ENCODE measurements at places on chromosomes 2 and 18.

GRCh38 chr18:73613706-73614340, 533.8 kb downstream of the FBXO15 start:
- no peak for DNase-seq

GRCh38 chr2:62265106-62265505, 69.2 kb downstream of the B3GNT2 start:
- no peak for DNase-seq

DNA sequence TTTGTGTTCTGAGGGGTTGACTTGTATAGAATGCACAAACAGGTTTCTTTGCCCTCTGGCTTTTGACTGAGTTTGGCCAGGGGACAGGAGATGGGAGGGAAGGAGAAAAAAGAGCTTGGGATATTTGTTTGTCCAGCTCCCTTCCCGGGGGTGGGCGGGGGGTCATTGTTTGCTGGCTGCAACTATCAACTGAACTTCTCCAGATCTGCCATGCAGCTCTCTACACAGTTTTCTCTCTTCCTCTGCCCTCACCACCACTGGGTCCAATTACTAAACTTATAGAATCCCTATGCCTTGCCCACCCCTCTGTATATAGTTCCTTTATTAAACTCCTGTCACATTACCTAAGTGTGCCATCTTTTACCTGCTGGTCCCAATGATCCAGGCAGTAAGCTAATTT, 32.8 kb upstream of the CHN1 start:
- DNase-seq: no peak

DNA sequence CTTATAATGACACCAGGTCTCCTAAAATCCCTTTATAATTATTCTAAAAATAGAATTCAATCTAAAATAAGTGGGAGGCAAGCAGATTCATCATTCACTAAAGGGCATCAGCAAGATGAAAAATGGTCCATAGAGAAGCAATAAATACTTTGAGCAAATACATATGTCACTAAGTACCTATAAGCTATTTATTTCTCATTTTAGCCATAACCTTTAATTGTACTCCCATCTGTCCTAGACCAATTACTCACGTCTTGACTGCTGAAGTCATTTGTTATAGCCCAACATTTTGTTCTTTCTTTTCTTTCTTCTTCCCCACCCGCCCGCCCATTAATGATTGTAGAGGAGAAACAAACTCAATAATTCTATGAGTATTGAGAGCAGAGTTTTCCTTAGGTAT, 105.7 kb downstream of the MAP2 start:
- DNase-seq: no peak

- no peak for DNase-seq
Observed at GRCh38 chr2:140650825-140651224, 1480.0 kb downstream of the LRP1B start.

DNA sequence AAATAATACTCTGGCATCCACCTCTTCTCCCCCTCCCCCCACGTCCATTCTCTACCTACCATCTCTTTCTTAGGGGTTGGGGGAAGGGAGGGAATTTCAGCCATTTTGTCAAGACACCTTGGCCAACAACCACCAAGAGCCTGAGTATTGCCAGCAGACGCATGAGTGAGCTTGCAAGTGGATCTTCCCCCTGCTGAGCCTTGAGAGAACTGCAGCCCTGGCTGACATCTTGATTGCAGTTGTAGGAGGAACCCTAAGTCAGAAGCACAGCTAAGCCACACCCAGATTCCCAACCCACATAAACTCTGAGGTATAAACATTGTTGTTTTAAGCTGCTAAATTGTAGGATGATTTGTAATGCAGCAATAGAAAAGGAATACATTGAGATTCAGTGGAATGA, 165.6 kb downstream of the TMEFF2 start:
- DNase-seq: no peak

DNA sequence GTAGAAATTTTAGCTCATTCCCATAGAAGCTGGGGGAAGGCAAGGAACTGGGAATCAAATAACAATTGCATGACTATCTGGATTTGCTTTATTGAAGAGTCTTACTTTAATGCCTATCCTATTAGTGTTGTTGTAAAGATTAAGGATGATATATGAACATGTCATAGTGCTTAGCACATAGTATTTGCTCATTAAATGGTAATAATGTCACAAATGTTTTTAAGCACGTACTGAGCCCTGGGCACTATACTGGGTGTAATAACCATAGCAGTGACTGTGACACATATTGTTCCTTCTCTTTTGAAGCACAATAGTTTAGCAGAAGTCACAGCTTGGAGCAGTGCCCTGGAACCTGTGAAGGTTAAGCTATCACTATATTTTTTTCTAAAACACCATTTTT, 47.2 kb upstream of the DTNB start:
- DNase-seq: no peak
